Spleen (tissue), 13 donors: ENCODE measurements at places on chromosomes 5 and 9. TPM values are rescaled to one million over a fixed set of nuclear protein-coding genes. Genes with fewer than 3 reads are reported as not detected.

GRCh38 chr5:1405121-1405520 lies 40.1 kb downstream of the SLC6A3 start:
- DNase-seq = peak; percentile 58

DNA sequence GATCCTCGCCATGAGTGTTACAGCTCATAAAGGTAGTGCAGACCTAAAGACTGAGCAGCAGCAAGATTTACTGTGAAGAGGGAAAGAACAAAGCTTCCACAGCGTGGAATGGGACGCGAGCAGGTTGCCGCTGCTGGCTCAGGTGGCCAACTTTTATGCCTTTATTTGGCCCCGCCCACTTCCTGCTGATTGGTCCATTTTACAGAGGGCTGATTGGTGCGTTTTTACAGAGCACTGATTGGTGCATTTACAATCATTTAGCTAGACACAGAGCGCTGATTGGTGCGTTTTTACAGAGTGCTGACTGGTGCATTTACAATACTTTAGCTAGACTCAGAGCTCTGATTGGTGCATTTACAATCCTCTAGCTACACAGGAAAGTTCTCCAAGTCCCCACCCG lies 13.9 kb downstream of the PLK2 start:
- no peak for DNase-seq

DNA sequence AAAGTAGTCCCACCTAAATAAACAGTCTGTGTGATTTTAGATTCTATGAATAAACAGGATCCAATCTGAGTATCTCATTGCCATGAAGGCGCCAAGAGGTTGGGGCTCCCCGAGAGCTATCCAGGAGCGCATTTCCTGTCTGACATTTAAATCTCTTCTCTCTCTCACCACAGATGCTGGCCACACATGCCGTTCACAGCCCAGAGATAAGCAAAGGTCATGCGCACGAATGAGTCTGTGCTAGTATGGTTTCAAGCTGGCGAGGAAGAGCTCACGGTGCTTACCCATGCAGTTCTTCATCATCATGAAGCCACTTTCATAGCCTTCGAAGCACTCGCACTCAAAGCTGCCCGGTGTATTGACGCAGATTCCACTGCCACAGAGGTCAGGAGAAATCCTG lies 199.4 kb downstream of the FBN2 start:
- no peak for DNase-seq

GRCh38 chr9:133930046-133930681 lies 62.0 kb downstream of the VAV2 start:
- DNase-seq = no peak

- no peak for DNase-seq
These were observed 218.8 kb downstream of the TMEM167A start for GRCh38 chr5:82858151-82859025.

TAF1L gene
- total RNA-seq = 0.14 TPM

DNA sequence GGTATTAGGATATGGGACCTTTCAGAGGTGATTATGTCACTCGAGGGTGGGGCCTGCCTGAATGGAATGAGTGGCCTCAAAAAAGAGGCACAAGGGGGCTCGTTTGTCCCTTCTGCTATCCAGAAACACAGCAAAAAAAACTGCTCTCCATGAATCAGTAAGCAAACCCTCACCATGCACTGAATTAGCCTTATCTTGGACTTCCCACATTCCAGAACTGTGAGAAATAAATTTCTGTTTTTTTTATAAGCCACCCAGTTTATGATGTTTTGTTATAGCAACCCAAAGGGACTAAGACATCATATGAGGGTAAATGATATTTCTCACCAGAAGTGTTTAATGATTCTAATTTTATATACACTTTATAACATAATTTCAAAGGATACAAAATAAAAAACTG lies 476.6 kb upstream of the EDIL3 start:
- DNase-seq = no peak

DNA sequence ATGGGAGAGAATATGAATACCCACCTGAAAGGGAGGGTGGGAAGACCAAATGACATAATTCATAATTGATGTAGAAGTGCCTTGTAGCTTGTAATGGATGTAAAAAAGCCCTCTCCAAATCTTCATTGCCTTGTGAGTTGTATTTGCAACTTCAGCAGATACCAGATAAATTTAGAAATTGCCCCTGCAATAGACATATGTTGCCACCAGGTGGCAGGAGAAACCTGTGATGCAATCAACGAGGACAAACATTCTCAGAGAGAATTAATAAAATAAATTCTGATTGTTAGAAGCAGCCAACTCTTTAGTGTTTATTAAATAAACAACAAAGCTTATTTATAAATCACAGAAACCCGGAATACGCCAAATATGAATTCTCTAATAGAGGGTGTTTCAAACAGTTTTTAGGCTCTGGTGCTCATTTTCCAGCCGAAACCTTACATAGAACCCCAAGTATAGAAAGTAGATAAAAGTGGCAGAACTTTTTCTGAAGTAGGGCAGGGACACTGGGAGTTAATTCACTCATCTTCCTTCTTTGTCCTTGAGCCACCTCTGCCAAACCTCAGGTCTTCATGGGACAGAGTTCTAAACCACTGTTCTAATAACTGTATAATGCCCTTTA lies 147.8 kb downstream of the TMEM38B start:
- DNase-seq = no peak

ACTL7A gene
- not detected for total RNA-seq

DNAH5 gene
- total RNA-seq = 0.54 TPM

GRCh38 chr9:83670381-83670780 lies 37.4 kb downstream of the UBQLN1 start:
- DNase-seq = no peak
